Hindlimb muscle (tissue), 1 donor: ENCODE measurements at places on chromosomes 5 and 9.

GRCh38 chr9:5052838-5053237 lies 67.8 kb downstream of the JAK2 start:
- no peak for DNase-seq

GRCh38 chr9:14442956-14443355 lies 129.0 kb upstream of the NFIB start:
- no peak for DNase-seq

DNA sequence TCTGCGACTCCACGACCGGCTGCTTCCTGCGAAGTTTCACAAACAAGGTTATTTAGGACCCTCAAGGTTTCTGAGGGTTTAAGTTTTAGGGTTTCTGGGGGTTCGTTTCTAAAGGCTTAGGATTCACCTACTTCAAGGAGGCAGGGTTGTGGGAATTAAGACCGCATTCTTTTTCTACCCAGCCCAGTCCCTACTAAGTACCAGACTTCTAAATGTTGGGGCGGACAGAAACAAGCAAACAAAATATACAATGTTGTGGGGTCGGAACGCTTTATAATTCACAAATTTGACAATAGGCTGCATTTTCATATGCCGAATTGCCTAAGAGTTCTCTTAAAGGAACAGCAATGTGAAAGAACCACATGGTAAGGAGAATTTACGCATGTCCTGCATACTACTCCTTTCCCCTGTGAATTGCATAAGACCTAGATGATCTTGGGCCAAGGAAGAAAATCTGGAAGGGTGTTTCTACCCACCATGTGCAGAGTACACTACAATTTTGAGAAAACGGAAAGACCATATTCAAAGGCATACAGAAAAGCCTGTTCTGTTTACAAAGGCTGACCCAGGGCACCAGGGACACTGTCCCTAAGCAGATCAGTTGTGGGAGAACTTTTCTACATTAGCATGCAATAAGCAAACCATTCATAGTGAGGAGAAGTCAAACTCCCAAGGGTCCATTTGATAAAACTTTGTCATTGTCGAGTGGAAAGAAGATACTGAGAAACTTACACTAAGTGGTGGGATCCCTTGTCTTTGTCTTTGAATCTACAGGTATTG lies 457.3 kb downstream of the RAB3C start:
- DNase-seq = no peak

DNA sequence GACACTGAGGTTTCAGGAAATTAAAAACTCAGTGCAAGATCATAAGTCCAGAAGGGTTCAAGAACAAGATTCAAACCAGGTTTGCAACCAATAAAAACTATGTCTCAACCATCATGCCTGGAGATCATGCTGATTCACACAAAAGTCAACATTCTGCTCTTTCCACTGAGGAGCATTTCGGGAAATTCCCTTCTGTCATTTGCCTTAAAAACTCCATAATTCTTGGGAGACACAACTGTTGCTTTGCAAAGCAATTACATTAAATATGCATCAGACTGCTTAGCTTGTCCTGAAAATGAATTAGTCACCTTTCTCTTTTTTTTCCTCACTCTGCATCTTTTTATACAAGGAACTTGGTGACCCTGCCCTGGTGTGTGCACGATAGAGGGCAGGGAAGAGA lies 275.9 kb upstream of the ZNF462 start:
- no peak for DNase-seq

DNA sequence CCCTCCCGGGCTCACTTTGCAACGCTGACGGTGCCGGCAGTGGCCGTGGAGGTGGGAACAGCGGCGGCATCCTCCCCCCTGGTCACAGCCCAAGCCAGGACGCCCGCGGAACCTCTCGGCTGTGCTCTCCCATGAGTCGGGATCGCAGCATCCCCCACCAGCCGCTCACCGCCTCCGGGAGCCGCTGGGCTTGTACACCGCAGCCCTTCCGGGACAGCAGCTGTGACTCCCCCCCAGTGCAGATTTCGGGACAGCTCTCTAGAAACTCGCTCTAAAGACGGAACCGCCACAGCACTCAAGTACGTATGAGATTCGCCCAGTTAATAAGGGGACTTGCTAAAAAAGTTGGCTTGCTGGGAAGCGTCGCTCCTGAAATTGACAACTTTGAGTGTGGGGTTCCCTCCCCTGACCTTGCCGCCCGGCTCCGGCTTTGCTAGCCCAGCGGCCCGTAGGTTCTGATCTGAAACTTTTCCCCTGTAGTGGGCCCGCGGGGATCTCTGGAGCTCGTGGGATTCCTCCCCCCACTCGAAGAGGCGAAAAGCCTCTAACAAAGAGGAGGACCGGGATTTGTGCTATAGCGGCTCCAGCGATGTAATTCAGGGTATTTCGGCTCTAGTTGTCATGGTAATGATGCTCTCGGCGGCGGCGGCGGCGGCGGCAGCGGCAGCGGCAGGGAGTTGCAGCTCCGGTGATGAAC lies 572 bp downstream of the NR4A3 start:
- peak; percentile 40 for DNase-seq

- DNase-seq = no peak
Observed at GRCh38 chr5:84383816-84384603, 670 bp downstream of the EDIL3 start.

DNA sequence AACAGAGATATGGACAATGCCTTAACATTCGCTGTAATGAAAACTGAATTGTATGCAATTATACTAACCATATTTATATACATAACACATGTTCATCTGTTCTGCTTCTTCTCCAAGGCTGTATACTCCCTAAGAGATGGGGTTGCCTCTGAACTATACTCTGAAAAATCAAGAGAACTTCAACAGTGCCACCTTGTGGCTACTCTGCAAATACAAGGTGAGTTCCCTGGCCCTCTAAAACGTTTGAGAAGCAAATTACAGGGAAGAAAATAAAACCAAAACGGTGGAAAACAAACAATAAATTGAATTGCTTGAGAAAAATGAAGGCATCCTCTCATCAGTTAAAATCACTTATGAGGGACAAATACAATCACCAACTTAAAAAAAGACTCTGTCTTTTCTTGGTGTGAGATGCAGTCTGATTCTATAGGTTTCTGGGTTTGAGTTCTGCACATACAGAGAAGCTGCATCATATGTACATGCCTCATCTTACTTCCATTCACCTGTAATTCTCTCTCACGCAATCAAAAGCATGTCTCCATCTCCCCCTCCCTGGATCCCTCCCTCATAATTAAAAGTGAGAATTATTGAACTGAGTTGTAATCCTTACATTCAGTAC lies 98.6 kb downstream of the FBXW11 start:
- peak; percentile 72 for DNase-seq

DNA sequence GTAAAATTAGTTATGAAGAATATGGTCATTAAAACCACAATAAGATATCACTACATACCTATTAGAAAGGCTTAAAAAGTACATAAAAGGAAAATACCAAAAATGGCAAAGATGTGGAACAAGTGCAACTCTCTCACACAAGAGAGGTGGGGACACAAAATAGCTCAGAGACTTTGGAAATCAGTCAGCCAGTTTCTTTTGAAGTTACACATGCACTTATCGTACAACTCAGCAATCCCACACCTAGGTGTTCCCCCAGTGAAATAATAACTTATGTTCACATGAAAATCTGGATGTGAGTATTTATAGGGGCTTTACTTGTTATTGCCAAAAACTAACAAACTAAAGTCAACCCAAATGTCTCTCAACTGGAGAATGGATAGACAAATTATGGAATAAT lies 9.8 kb upstream of the RICTOR start:
- DNase-seq = no peak
